C1 segment of cervical spinal cord (tissue), 14 donors: ENCODE measurements at places on chromosomes 1 and 21.

DNA sequence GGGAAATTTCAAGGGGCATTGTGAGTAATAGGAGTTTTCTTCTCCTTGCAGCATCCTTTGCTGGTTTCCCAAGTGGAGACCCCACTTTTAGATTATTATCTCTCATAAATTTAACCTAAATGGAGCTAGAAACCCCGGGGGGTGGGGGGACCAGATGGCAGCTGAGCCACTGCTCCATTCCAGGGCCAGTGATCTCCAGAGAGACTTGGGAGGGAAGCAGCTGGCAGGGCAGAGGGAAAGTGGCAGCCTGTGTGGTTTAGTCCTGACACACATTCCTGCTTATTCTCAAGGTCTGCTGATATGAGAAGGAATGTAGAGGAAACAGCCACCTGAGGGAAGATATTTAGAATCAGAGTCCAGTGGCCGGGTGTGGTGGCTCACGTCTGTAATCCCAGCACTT, 16.3 kb downstream of the PCP4L1 start:
- DNase-seq, result no peak

DNA sequence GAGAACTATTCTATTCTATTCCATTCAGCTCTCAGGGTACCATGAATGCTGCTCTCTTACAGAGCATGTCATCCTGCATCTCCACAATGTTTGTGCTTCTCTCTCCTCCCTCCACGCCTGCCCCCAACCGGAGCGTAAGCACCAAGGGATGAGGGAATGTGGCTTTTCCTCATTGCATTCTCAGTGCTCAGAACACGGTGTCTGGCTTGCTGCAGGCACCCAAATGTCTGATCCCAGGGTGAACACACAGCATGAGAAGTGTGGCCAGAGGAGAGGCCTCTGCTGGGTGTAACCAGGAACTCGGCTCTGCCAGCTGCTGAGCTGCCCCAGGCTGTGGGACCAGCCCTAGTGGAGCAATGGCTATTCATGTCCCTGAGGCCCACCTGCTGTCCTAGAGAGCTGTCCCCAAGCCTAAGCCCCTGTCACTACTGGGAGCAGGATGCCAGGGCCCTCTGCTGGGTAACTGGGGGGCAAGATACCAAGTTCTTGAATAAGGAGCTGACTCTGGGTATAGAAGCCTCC, 38.3 kb downstream of the OLFML2B start:
- no peak for DNase-seq

DNA sequence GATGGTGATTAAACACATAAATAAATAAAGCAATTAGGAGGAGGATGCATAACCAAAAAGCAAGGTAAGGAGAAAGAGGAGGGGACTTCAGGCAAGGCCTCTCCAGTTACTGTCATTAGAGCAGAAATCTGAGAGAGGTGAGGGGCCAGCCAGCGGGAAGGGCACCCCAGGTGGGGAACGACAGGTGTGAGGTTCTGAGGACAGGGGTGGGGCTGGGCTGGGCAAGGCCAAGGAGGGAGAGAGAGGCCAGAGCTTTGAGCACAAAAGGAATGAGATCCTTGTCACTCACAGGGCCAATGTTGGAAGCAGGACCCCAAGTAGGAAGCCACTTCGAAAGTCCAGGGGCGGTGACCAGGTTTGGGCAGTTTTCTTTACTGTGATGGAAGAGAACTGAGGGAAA, 182.2 kb upstream of the RAB4A start:
- DNase-seq, result no peak

GRCh38 chr1:32892368-32893197, 6.3 kb downstream of the HPCA start:
- peak; percentile 61 for DNase-seq

DNA sequence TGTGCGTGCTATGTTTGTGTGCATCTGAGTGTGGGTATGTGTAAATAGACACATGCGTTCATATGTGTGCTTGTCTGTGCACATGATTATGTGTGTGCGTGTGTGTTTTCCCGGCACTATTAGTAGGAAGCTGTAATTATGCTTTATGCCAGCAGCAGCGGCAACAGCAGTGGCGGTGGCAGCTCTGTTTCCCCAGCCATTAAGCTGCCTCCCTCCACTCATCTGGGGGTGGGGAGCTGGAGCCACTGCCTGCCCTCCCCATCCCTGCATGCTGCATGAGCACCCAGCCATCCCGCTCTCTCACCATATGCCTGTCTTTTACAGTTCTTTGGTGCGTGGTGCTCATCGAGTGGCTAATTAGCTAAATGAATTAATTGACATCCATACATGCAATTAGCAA, 30.5 kb upstream of the ACOT11 start:
- no peak for DNase-seq

GRCh38 chr1:8831340-8831739, 13.9 kb upstream of the RERE start:
- no peak for DNase-seq

GRCh38 chr1:225762002-225762441, 15.6 kb upstream of the SRP9 start:
- DNase-seq, result no peak
